ENCODE measurements at places on chromosomes 1 and 21. TPM values are rescaled to one million over a fixed set of nuclear protein-coding genes. Genes with fewer than 3 reads are reported as not detected.

The OR2M3 gene
- not detected for total RNA-seq

The HLCS gene
- 32.1 TPM for total RNA-seq

The DIO1 gene
- not detected for total RNA-seq

The NTRK1 gene
- total RNA-seq = not detected
